ENCODE measurements at places on chromosomes 6 and 20.

- DNase-seq: no peak
Observed at GRCh38 chr6:121816906-121817540, 381.6 kb downstream of the GJA1 start.

- no peak for DNase-seq
Observed at GRCh38 chr6:133788556-133788955, 100.4 kb upstream of the TCF21 start.

DNA sequence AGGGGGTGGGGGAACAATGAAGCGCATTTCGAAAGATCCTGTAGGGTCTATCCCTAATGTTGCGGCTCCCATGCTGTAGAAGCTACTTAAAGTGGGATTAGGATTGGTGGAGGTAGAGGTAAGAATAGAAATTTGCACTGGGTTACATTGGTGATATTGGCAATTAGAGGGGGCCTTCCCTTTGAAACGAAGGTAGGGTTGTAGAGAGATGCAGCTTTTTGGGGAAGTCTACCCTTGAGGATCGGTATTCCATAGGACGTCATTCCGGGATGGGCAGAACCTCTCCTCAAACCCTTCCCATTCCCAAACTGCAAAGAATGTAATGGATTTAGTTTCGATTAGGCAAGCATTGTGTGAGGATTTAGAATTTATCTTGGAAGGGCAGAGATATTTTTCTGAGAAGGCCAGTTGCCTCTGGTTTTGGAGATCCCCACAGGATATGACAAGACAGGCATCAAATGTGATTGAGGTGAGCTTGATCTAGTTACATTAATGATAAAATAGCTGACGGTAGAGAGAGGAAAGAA is 5.4 kb upstream of the ZNFX1 start:
- DNase-seq: no peak

DNA sequence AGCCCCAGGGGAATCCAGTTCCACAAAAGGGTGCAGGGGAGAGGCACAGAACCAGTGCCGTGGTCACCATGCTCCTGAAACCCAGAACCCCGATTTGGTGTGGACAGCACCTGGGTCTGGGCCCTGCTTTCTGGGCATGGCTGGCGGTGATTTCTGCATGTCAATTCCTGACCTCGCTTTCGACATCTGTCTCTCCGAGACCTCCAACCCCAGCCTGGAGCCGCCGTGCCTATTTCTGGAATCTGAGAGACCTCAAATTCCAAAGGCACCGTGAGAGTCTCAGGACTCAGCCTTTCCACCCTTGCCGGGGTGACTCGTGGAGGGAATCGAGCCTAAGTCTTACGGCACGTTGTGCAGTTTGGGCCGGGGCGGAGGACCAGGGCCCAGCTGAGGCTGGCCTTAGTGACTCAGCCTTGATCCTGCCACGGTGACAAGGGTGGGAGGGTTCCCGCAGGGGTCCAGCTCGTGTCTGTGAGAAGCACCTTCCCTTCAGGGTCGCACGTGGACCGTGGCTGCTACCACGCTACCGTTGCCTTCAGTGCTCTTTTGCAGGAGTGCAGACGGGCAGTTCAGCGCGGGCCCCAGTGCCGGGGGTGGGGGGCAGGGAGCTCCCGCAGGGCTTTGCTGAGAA is 133.7 kb downstream of the PXDC1 start:
- DNase-seq: no peak

DNA sequence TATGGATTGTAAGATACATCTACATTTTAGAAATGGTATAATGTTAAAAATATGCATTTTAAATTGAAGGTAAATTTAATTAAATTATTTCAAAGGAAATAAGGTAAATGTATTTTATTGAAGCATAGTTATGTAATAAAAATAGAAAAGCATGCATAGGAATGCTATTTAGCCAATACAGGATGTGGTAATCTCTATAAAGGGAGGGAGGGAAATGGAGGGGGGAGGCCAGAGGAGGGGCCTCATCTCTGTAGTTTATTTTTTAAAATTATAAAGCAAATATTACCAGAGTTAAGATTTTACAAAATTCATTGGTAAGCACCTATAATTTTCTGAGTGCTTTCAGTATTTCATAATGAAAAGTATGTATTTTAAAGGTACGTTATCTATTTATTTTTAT is 27.2 kb downstream of the SLC16A10 start:
- no peak for DNase-seq

DNA sequence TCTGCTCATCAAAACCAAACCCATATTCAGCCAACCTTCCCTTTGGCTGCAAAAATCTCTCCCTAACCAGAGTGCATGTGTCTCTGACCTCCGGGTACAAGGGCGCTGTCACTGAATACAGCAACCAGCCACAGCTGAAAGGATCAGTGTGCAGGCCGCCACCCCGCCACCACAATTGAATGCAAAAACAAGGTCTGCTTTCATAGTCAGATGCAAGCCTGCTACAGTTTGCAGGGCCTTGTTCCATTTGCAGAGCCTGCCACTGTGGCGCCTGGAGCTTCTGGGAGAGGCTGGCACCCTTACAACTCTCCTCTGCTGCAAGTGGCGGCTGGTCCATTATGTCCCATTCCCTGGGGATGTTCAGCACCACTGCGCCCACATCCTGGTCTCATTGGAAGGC is 23.5 kb downstream of the MDGA1 start:
- DNase-seq: no peak

DNA sequence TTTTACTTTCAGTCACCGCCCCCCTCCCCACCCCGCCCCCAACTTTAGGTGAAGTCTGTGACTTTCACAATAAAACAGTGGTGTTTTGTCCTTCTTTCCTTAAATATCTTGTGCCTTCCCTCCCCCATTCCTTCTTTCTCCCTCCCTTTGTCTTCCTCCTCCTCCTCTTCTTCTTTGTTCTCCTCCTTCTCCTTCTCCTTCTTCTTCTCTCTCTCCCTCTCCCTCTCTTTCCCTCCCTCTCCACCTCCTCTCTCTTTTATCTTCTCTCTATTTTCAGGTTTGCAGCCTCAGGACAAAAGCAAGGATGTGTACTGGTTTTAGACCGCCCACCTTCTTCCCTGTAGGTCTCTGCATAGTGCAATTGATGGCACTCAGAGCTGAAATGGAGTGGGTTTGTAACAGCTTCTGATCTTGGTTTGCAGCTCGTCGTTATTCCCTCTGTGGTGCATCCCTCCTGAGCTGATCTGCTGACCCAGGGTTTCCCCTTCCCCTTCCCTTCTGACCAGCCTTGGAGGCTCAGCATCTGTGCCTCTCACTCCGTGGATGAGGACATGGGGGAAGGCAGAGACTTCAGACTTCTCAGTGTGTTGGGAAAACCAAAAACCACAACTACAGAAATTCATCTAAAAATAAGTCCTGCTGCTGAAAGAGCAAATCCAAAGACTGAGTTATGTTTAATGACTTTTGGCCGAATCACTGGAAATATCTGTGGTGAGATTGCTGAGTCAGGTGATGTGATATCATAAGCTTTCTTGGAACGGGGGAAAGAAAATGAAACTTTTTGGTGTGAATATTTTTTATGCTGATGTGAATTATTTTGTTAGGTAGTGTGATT is 6.9 kb downstream of the VGLL2 start:
- DNase-seq: no peak

GRCh38 chr6:158402184-158402583 is 89.9 kb downstream of the TULP4 start:
- no peak for DNase-seq

DNA sequence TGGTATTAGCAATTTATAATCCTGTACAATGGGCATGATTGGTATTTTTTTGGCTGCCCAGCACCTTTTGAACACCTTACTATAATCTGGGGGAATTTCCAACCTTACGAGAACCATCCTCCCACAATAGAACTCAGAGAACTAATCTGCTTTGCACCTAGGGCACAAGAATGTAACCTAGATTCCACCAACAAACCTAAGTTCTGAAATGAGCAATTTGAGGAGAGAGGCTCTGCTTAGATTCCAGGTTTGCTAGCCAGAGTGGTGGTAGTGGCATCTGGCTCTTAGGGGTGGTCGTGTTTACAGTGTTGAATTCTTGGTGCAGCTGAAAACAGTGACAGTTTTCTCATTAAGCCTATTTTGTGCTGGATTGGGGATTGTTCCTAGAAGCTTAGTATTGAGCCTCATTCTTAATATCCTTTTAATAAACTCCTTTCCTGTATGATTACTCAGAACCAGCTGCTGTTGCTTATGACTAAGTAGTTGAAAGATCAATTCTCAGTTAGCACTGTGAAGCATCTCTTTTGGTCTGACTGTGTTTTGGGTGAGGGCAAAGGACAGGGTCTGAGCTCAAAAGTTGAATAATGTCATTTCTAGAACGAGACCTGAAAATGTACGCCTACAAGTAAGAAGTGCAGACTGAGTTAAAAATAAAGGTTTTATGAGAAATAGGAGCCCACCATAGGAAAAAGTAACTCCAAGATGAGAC is 385.6 kb downstream of the CDKAL1 start:
- DNase-seq: peak; percentile 39

- DNase-seq: no peak
Observed at GRCh38 chr6:26516481-26517427, 16.7 kb downstream of the BTN1A1 start.

DNA sequence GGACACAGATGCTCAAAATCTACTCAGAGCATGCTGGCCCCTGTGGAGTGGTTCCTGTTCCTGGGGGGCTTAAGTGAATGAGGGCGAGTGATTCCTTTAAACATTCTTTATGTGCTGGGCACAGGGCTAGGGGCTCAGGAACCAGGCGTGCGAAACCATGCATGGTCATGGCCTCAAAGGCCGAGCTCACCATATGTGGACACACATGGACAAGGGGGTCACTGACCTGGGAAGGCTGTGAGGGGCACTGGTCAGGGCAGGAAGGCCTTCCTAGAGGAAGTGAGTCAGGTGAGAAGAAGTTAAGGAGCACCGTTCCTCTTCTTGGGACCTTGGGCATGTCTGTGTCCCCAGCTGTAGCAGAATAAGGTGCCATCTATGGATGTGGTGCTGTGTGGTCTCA is 74.6 kb upstream of the BHLHE23 start:
- DNase-seq: no peak

Data from activated CD4-positive, alpha-beta memory T cell treated with anti-CD3 and anti-CD28 coated beads for 36 hours (primary cell).